ENCODE measurements at places on chromosomes 12 and 14. TPM values are rescaled to one million over a fixed set of nuclear protein-coding genes. Genes with fewer than 3 reads are reported as not detected.

DNA sequence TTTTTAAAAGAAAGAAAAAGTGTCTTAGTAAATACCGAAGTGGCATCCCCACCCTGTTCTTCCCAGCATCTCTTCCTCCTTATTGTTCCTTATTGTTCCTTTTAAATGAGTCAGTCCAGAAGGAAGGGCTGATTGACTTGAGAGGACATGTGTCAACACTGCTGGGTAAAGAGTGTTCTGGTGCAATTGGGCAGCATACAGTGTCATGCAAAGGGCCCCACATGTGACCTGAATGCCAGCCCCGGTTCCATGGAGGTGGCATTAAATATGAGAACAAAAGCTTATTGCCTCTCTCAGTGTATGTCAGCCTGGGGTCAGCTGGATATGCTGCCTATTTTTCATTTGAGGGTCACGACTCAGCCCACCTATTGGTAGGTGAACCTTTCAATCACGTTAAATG lies 58.9 kb upstream of the RIC8B start:
- no peak for DNase-seq

DNA sequence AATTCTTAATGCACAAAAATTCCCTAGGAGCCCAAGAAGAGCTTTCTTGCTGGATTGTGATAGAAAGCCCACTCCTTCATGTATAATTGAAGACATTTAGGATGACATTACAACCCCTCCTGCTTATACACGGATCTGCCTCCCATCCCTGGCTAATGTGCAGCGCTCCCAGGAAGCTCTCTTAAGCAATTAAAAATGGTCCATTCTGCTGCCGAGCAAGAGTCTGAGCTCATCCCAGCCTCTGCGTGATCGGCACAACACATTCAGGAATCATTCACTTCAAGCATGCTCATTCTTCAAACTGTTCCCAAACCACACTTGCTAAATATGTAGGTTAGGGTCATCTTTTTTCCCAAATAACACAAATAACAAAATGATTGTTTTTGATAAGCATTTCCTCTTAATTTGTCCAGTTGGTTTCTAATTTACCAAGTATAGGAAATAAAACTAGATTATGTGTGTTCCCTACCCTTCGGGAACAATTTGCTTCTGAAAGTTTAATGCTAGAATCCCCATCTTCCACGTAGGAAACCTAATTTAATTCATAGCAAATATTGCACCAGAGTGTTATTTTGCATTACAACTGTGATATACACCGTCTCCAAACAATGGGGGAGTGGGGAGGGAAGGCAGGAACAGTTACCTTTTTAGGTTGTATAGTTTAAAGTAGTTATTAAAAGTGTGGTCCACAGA lies 17.3 kb upstream of the TMEM233 start:
- no peak for DNase-seq

- DNase-seq, result no peak
Observed at GRCh38 chr12:120013659-120014380, 24.8 kb downstream of the BICDL1 start.

DNA sequence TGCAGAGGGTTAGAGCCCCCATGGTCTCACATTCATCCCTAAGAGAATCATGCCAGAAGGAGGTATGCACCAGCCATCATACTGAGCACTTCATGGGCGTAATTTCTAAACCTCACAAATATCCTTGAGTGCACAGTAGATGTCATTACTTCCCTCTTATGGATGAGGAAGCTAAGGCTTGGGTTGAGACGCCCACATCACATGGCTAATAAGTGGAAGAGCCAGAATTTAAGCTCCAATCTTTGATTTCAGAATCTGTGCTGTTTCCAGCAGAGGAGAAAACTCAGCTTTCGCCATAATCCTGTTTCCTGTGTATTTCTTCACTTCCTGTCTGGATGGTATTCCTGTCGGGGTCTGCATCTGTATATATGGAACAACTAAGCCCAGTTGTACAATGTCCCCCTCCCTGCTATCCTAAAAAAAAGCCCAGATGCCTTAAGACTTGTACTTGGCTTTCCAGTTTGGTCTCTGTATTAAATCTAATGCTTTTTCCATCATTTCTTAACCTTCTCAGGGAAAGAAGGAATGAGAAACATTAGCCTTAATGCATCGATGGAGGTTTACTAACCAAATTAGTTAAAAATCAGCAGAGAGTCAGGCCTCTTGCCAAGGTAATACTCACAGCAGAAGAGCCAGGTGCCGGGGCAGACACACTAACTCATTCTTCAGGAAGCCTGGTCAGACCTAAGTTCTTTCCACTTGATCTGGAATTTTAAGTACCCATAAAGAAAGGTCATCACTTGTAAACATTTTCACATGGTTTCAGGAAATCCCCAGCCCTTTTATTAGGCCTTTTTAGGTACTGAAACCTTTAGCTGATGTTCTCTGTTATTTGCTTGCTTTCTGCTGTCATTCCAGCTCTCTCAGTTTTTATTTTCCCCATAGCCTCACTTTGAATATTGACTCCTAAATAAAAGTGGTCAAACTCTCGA lies 5.3 kb downstream of the ISCU start:
- DNase-seq, result no peak

GRCh38 chr12:15049461-15050153 lies 76.8 kb downstream of the PDE6H start:
- DNase-seq, result no peak

DNA sequence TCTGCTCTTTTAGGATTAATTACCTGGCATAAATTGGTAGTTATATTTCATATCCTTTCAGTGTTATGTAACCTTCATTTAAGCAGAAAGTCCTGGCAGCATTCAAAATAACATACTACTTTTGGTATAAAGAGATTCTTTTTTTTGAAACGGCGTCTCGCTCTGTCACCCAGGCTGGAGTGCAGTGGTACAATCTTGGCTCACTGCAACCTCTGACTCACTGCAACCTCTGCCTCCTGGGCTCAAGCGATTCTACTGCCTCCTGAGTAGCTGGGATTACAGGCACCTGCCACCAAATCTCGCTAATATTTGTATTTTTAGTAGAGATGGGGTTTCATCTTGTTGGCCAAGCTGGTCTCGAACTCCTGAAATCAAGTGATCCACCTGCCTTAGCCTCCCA lies 9.2 kb downstream of the KTN1 start:
- peak; percentile 32 for DNase-seq

DNA sequence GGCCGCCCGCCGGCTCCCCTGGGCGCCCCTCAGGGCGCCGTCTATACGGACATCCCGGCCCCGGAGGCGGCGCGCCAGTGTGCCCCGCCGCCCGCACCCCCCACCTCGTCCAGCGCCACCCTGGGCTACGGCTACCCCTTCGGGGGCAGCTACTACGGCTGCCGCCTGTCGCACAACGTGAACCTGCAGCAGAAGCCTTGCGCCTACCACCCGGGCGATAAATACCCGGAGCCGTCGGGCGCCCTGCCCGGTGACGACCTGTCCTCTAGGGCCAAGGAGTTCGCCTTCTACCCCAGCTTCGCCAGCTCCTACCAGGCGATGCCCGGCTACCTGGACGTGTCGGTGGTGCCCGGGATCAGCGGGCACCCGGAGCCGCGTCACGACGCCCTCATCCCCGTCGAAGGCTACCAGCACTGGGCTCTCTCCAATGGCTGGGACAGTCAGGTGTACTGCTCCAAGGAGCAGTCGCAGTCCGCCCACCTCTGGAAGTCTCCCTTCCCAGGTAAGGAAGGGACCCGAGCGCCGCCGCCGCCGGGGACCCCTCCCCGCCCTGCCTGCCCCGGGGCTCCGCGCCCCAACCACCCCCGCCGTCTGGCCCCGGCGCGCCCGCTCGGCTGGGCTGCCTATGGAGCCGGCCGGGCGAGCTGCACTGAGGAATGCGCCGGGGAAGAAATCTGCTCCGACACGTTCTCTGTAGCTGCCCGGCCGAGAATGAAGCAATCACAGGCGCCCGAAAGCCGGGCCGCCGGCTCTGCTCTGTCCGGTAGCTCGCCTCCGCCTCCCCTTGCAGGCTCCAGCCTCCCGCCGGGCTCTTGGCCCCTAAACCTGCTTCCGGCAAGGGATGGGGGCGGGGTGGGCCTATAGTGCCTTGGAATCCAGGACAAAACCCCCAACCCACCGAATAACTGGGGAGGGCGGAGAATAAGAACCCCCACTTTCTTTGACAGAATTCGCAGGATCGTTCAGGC lies 794 bp downstream of the HOXC13 start:
- peak; percentile 79 for DNase-seq

DNA sequence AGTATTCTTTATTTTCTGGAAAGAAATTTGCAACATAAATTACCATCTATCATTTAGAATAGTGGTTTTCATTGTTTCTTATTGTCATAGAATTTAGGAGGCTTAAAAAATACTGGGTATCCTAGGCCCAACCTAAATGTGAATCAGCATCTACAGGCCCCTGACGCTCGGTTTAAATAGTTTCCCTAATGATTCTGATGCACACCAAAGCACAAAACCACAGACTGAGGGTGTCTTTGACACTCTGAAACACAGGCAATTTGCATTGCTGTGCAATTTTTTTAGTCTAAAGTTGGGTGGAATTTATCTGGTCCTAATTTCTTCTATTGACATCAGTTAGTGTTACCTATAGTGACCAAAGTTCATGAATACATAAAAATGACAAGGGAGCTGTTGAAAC lies 87.6 kb upstream of the SSTR1 start:
- no peak for DNase-seq

GRCh38 chr12:40552868-40553267 lies 139.4 kb upstream of the CNTN1 start:
- DNase-seq, result peak; percentile 7

- peak; percentile 86 for DNase-seq
Observed at GRCh38 chr12:124684971-124685688, 117.7 kb upstream of the NCOR2 start.

DNA sequence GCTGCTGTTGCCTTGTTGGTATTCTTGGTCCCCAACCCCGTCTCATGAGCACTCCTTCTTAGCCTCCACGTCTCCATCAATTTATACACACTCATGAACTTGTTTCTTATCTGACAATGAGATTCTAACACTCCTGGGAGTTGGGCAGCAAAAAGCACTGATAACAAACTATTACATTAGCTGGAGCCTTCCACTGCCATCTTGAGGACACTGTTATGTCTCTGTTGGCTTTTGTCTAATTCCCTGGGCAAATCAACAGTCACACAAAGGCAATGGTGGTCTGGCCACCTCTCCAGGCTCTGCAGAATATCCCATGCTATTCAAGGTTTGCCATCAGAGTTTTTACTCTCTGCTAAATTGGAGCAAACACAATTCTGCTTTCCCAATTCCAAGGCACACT lies 117.8 kb upstream of the COCH start:
- DNase-seq, result no peak

GRCh38 chr12:129696405-129696804 lies 207.4 kb downstream of the TMEM132D start:
- DNase-seq, result no peak

DNA sequence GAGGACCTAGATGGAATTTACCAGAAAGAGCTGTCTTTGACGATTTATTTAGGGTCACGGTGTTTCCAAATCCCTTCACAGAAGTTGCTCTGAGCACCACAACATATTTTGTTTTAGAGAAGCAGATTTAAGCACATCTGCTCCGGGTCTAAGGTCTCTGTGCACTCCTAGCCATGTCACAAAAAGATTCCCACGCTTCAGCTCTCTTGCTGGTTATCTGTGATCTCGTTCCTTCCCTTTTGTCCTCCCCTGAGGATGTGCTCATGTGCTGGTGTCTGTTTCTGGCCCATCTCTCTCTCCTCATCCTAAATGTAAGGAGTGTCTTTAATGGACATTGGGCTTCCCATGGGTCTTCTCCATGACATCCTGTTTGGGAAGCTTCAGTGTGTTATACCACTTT lies 53.7 kb upstream of the GNPNAT1 start:
- no peak for DNase-seq

DNA sequence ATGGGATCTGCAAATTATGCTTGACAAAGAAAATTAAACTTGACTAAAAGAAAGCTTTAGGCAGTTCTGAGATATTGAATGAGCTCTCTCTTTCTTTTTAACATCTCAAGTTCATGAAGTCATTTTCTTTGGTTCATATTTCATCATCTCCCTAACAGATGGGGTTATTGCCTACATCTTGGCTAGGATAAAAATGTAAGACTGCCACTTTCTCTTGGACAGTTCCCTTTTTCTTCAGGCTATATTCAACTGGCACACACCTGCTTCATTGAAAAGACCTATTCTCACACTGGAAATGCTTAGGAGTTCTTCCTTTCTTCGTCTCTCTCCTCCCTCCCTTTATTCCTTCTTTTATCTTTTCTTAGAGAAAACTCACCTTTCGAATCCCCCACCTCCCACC lies 355.9 kb upstream of the SEL1L start:
- no peak for DNase-seq

- no peak for DNase-seq
Observed at GRCh38 chr14:81200054-81200453, 20.7 kb downstream of the GTF2A1 start.

- no peak for DNase-seq
Observed at GRCh38 chr12:70048521-70049250, 194.5 kb upstream of the CNOT2 start.

- no peak for DNase-seq
Observed at GRCh38 chr14:66216763-66217162, 269.4 kb upstream of the CCDC196 start.

- DNase-seq, result no peak
Observed at GRCh38 chr12:54608769-54609168, 20.3 kb upstream of the PPP1R1A start.

DNA sequence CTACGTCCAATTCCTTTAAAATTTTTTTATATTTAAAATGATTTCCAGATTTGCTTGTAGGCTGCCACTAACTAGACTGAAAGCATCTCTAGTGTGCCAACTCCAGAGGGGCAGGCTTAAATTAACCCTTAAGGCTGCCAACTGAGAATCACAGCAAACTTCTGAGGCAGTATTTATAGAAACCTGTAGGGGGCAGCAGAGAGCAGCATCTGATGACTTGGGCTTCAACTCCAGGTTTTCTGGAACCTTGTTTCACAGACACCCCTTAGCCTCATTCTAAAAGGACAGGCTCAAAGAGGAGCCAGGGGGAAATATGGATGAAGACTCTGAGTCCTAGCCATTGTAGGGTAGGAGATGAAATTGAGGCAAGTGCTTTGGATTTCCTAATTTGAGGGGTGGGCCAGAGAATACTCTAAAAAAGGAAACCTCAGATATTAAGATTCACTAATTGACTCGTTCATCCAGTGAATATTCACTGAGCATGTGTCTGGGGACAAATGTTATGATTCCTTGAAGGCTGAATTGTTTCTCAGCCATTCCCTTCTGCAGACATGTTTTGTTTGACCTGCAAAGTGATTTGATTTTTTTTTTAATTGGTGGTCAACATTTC lies 63.3 kb upstream of the HSPB8 start:
- DNase-seq, result peak; percentile 58

The CATSPERB gene
- total RNA-seq, result 0.11 TPM

The CISTR gene
- not detected for total RNA-seq

The ADAMTS20 gene
- total RNA-seq, result not detected

The PYGL gene
- total RNA-seq, result 42.6 TPM

The FNTB gene
- total RNA-seq, result 15.5 TPM

The FAM90A1 gene
- not detected for total RNA-seq

The MMP19 gene
- total RNA-seq, result 17.6 TPM

The TTC9 gene
- total RNA-seq, result not detected

The TEX22 gene
- 0.43 TPM for total RNA-seq

The CLMN gene
- total RNA-seq, result 0.76 TPM

Measured in GM23248 (cell line).